ENCODE measurements at places on chromosomes 1 and 21.

- DNase-seq: no peak
These were observed 63.1 kb downstream of the CDC42BPA start for GRCh38 chr1:227255086-227255732.

GRCh38 chr1:183756326-183756725, 48.6 kb upstream of the RGL1 start:
- no peak for DNase-seq

GRCh38 chr1:36818771-36819170, 215.5 kb downstream of the GRIK3 start:
- DNase-seq: no peak

GRCh38 chr1:156060937-156061636, at the start of gene RAB25:
Gene RAB25 (plus strand): TSS chr1:156061160. CDS start chr1:156061401, 241 bp downstream.
- no peak for DNase-seq

DNA sequence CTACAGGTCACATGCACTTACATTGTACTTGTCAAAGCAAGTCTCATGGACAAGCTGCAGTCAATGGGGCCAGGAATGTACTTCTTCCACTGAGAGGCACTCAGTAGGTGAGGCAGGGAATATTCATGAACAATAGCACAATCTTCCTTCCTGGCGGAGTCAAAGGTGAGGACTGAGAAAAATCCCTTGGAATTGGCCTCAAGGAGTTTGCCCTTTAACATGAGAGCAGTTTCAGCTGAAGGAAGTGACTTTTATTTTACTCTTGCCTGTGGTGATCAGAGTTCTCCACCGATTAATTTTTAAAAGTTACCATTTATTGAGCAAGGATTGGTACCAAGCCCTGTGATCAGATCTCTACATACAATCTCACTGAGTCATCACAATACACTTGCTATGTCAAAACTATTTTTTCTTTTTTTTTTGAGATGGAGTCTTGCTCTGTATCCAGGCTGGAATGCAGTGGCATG, 11.2 kb upstream of the AK2 start:
- DNase-seq: no peak

- no peak for DNase-seq
These were observed 4.8 kb upstream of the HEATR1 start for GRCh38 chr1:236608930-236609726.

GRCh38 chr1:156608036-156608674, 6.9 kb upstream of the GPATCH4 start:
- DNase-seq: peak; percentile 62

DNA sequence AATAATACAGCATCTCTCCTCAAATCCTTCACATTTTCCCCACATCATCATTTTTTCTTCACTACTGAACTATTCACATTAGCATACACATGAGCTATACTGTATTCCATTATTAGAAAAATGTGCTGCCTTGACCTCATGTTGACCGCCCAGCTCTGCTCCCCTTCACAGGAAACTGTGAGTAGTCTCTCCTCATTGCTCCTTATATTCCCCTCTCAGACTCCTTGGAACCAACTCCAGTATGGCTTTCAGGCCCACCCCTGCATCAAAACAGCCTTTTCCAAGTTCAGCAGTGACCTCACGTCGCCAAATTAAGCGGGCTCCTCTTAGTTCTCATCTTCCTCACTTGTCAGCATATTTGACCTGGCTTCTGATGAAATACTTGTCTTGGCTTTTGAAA, 59.2 kb upstream of the SPAG17 start:
- DNase-seq: no peak

DNA sequence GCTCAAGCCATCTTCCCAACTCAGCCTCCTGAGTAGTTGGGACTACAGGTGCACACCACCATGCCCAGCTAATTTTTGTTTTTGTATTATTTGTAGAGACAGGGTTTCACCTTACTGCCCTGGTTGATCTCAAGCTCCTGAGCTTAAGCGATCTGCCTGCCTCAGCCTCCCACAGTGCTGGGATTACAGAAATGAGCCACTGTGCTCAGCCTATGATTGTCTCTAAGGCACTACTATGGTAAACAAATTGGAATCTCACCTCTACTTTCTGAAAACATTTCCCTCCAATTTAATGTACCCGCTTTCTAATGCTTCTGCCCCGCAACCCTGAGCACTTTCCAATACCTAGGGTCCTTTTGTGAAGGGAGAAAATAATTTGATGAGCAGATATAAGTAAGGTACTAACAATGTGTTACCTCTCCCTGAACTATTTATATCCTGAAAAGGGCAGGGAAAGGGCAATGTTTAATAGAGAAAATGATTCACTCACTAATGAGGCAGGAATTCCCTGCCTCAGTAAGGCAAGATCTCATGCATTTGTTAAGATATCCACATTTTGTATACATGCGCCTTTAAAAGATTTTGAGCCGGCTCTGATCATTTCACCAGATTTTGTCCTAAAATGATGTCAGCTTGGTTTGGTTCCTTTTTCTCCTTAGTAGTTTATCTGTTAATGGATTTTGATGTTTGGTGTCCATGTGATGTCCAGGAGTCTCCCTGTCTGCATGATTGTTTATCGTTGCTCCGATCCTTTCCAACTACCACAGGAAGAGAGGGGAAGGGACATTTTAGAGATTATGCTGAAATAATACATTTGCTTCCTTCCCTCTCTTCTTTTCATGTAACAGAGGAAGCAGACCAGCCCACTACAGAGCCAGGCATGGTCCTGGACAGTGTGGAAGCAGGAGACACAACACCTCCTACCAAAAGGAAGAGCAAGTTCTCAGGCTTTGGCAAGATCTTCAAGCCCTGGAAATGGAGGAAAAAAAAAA, 47.3 kb upstream of the RCC1 start:
- DNase-seq: no peak

DNA sequence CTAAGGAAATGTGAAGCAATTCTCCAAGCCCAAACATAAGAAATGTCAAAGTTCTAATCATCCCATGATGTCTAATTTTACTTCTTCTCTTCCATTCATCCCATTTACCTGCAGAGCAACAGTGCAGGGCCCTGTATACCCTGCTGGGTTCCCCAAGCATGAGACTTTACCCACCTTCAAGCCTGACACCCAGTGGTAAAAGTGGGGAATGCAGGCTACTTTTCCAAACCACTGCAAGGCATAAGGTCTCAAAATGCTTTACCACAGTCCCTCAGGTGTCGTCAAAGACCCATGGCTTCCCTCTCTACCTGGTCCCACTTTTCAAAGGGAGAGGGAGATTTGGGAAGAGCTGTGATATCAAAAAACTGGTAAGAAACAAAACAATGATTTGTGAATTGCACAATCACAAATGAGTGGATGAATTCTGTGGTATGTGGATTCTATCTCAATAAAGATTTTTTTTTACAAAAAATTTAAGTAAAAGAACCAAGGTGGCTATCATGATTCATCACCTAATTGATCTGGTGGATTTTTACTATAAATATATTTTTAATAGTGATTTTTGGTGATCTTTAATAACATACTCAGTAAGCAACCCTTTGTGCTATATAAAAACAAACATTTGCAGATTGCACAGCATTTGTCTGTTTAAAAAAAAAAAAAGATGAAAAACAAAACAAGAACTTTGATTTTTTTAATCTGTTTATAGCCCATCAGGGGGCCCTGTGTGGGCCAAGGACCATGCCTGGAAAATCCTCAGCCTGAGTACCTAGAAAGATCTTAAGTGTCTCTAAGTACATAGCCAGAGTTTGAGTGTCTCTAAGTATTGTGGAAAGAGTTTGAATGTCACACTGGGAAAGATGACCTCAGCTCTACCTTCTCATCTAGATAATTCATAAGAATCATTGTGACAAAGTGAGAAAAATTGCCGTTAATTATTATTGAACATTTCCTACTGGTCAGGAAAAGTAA, 73.1 kb upstream of the GJB5 start:
- DNase-seq: peak; percentile 27

DNA sequence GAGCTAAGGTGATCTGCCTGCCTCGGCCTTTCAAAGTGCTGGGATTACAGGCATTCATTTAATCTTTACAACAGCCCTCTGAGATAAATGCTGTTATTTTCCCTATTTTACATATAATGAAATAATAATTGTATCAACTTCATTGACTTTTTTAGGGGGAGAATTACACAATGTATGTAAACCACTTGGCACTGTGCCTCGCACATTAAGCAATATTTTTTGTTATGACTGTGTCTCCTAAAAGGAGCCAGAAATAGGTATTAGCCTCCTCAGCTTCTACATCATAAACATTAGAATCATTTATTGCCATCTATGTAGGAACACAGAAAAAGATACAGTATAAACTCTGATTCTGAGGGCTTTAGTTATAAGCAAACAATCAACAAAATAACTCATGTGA, 1.1 kb upstream of the DNAJC28 start:
- no peak for DNase-seq

- DNase-seq: no peak
These were observed 91.5 kb upstream of the ETS2 start for GRCh38 chr21:38714039-38714817.

DNA sequence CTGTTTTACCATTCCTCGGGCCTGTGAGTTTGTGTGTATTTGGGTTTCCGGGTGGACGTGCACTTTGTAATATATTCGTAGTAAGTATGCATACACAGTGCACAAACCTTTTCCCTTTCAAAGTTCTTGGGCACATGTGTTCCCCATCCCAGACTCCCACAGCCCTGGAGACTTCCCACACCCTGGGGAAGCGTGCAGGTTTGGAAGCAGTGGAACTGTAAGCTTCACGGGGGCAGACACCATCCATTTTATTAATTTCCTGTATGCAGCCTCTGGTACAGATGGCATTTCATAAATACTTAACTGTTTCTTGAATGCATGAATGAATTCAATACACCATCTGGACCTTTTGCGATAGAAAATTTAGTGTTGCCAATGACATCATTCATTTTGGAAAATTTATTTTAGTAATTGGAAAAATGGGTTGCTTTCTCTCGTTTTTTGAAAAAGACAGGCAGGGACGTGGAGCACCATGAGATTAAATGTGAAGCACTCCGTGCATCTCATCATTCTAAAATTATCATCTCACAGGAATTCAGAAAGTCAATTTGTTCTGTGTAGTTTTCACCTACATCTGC, 10.8 kb downstream of the ETS2 start:
- DNase-seq: no peak

DNA sequence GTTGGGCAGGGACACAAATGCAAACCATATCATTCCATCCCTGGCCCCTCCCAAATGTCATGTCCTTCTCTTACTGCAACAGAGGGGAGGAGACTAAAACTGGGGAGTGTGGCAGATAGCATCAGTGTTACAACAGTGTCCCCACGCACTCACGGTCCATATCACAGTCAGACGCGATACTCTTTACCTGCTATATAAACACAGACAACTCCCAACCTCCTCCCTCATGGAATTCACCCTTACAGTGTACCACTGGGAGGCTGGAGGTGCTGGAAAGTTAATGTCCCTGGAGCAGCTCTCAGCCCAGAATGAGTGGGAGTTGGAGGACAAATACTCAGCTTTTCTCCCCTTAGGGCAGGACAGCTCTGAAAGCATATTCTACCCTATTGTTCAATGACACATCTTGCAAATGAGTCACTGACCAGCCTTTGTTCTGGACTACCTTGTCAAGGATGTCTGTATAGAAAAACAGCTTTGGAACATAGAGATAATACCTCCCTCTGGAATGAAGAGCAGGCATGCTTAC, 445.9 kb downstream of the SETD4 start:
- DNase-seq: no peak

- no peak for DNase-seq
These were observed 35.5 kb downstream of the COLGALT2 start for GRCh38 chr1:184002071-184002470.

GRCh38 chr1:52599236-52599635, 2.9 kb upstream of the GPX7 start:
- no peak for DNase-seq

GRCh38 chr1:99004861-99005442, at the start of gene PLPPR5:
Gene PLPPR5 (minus strand): TSS chr1:99004861. CDS start chr1:99004671, 190 bp downstream.
- DNase-seq: no peak

- DNase-seq: no peak
These were observed 231.3 kb upstream of the PLXNA2 start for GRCh38 chr1:208475449-208475848.

DNA sequence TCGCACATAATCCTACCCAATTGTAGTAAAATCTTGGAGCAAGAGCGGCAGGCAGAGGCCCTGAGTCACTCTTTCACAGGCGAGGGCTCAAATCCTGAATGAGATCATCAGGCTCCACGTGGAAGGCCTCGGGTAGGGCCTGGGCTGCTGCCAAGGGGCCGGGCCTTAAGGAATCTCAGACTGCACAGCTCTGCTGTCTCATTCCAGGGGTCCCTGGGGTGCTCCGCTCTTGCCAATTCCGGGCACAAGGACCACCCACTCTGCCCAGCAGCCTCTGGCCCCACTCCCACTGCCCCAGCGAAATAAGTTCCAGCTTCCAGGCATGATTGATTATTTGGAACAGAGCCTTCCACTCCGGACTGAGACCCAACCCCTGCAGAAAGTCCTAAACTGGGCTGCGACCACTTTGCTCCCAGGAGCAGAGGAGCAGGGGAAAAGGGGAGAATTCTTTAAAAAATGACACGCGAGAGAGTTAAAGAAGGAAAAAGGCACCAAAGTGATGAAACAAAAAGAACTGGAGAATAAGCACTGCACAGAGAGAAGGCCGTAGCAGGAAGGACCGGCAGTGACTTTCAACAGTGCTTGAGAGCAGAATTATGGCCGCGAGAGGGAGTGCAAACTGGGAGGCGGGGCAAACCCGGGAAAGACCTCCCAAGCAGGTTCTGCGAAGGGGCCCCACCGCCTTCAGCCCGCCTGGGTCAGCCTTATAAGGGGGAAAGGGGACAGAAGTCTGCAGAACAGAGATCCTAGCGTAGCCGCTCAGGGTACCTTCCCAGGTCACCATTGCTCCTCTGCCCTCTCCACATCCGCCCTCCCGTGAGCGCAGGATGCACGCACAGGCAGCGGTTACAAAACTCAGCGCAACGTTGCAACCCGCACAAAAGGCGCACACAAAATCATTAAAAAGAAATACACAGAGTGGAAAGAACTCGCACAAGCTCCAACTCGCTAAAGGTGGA, 2.0 kb downstream of the ADAMTS1 start:
- DNase-seq: no peak

Measured in memory B cell (primary cell).